ENCODE measurements at places on chromosomes 2 and 18. TPM values are rescaled to one million over a fixed set of nuclear protein-coding genes. Genes with fewer than 3 reads are reported as not detected.

Gene CAPN14
- 0.13 TPM for total RNA-seq

- DNase-seq: no peak
Measured at GRCh38 chr2:234705108-234705507, 208.2 kb upstream of the ARL4C start.

- no peak for DNase-seq
Measured at GRCh38 chr18:46812311-46812710, 55.5 kb upstream of the ST8SIA5 start.

GRCh38 chr18:55779691-55780585, 191.9 kb upstream of the TCF4 start:
- DNase-seq: peak; percentile 80

Gene MCEE
- 11.8 TPM for total RNA-seq

Gene CPS1
- total RNA-seq: 0.62 TPM

DNA sequence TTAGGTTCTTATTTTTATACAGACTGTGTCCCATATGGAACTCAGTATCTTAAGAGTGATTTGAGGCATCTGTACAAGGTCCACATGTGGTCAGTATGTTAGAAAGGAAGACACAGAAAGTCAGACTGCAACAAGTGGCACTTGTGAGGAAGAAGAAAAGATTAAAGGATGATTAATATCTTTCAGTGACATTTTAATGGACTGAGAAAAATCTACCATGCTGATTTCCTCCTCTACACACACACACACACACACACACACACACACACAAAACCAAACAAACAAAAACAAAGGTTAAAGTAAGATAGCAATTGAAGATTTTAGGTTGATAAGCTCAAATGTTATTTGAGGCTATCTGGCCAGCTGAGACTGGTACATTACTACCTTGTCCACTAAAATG, 94.5 kb upstream of the CHRNA1 start:
- DNase-seq: no peak

DNA sequence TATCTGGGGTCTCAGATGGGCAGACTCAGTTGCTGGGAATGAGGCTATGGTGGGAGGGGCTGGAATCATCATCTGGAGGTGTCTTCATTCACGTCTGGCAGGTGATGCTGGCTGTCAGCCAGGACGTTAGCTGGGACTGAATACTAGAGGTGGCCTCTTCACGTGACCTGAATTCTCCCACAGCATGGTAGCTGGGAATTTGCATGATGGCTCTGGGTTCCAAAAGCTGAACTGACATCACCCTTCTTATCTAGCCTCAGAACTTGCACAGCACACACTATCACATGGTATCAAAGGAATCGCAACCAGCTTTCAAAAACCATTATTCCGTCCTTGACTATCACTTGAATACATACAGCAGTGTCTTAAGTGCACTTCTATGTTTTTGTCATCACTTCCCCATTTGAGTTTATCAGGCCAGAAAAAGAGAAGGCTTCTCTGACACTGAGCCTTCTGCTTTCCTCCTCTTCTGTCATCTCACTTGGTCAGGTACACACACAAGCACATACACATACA, 53.0 kb upstream of the LRP2 start:
- no peak for DNase-seq

Measured in A673 (cell line).